ENCODE measurements at places on chromosomes 3 and 15. TPM values are rescaled to one million over a fixed set of nuclear protein-coding genes. Genes with fewer than 3 reads are reported as not detected.

- DNase-seq, result no peak
Measured at GRCh38 chr3:125136515-125136914, 76.0 kb downstream of the SLC12A8 start.

- DNase-seq, result no peak
Measured at GRCh38 chr3:106251160-106251892, 382.5 kb upstream of the CBLB start.

- no peak for DNase-seq
Measured at GRCh38 chr3:37922721-37923568, 61.3 kb downstream of the CTDSPL start.

GRCh38 chr3:135140591-135140990, 345.5 kb downstream of the EPHB1 start:
- DNase-seq, result no peak

NRG4 gene
- not detected for total RNA-seq

GRCh38 chr3:14837878-14838258, 19.1 kb downstream of the FGD5 start:
- no peak for DNase-seq

All from pulmonary artery endothelial cell (primary cell).